A673 (cell line): ENCODE measurements at places on chromosomes 4 and X. TPM values are rescaled to one million over a fixed set of nuclear protein-coding genes. Genes with fewer than 3 reads are reported as not detected.

GUCY1B1 gene
- total RNA-seq = not detected in 2 replicates

GRCh38 chr4:5891563-5892322 is 1.1 kb downstream of the CRMP1 start:
- H3K4me3 ChIP-seq = peak overlapping the region; percentile 28
- peaks cover 16% of the 10 kb centered on the region for H3K27me3 ChIP-seq
- no peak overlapping the region for H3K27ac ChIP-seq
- H3K36me3 ChIP-seq = no peaks in the 10 kb centered on the region

GRCh38 chr4:33411182-33411581 is 2691.0 kb downstream of the PCDH7 start:
- no peaks in the 10 kb centered on the region for H3K27me3 ChIP-seq
- H3K4me1 ChIP-seq = no peaks in the 10 kb centered on the region
- H3K27ac ChIP-seq = no peak overlapping the region
- no peaks in the 10 kb centered on the region for H3K36me3 ChIP-seq

MUC7 gene
- not detected in 2 replicates for total RNA-seq

DNA sequence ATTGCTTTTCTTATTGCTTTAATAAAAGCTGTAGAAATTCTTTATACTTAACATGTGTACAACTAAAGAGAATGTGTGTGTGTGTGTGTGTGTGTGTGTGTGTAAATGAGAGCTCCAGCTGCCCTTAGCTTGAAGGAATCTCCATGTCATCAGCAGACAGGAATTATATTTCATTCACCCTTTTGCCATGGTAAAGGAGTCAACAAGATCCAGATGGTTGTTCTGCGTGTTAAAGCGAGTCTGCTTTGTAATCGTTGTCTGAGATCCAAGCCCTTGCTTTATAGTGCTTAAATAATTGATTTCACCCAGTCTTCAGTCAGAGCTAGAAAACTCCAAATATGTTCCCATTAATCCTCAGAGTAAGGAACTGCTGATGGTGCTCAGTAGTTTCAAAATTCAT is 285.5 kb downstream of the PDGFC start:
- H3K27ac ChIP-seq = peak overlapping the region; percentile 57
- peaks cover 21% of the 10 kb centered on the region for H3K4me1 ChIP-seq
- H3K4me3 ChIP-seq = no peak overlapping the region
- no peaks in the 10 kb centered on the region for H3K36me3 ChIP-seq
- no peaks in the 10 kb centered on the region for H3K27me3 ChIP-seq
- DNase-seq = peak; percentile 85
